ENCODE measurements at places on chromosomes 6 and 20.

- no peak for DNase-seq
Observed at GRCh38 chr6:31737991-31738979, 1.5 kb upstream of the MSH5 start.

GRCh38 chr6:112575309-112575834 is 228.2 kb downstream of the RFPL4B start:
- no peak for DNase-seq

GRCh38 chr6:158655569-158656450 is 6.0 kb downstream of the SYTL3 start:
- no peak for DNase-seq

DNA sequence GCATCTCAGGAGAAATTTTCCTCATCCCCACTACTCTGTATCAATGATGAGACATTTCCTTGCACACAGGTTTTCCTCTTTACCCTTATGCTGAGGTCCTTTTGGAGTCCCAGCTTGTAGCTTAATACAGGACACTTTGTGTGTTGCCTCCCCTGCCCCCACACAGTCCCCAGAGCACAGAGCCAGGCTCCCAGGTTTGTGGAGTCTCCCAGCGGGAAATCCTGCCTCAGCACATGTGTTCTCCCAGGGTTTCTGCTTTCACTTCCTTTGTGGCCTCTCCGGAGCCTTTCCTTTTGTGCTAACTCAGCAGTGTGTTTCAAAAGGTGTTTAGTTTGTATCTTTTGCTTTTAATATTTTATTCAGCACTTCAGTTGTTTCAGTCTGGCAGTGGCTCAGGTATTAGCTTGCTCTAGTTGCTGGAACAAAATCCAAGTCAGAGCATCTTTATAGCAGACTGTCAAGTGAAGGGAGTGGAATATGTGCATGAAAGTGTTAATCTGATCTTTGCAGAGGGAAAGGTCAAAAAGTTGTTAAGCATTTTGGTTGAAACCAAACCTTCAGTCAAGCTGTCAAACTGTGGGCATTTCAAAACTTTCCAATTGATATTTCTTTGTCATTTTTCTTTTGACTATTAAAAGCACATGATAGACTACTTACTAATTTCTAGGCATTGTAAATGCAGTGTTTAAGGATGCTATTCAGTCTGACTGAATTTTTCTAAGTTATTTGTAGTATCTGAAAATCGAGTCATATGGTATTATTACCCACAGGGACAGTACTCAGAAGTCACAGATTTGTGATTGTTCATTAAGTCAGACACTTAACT is 8.6 kb downstream of the SNX9 start:
- no peak for DNase-seq

DNA sequence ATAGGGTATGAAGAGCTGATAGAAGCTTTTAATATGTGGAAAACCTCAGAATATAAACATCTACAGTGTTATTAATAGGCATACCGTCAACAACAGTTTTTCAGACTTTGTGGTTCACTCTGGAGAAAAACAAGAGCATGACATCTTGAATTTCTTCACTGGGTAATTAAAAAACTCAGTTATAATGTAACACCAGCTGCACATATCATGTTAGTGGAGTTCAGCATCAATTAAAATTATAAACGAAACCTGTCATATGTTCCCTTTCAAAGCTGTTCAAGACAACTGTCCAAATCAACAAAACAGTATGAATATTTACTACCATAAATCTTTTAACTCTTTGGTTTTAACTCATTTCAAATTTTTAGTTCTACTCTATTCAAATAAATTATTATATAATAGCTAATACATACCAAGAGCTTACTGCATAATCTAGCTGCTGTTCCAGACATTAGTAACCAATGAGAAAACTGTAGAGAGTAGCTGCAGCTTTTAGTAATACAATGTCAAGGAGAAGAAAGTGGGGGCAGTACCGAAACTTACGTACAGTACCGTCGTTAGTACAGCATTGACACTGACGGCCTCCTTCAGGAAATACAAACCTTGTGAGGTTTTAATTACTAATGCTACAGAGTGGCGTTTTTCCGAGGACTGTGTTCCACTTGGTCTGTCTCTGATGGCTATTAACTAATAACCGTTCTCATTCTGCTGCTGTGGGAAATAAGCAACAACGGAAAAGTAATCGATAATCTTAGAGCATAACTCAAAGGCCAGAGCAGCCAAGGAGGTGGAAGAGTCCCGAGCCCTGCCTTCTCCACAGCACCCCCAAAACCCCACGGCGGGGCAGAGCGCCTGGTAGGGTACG is 532 bp upstream of the PM20D2 start:
- no peak for DNase-seq

DNA sequence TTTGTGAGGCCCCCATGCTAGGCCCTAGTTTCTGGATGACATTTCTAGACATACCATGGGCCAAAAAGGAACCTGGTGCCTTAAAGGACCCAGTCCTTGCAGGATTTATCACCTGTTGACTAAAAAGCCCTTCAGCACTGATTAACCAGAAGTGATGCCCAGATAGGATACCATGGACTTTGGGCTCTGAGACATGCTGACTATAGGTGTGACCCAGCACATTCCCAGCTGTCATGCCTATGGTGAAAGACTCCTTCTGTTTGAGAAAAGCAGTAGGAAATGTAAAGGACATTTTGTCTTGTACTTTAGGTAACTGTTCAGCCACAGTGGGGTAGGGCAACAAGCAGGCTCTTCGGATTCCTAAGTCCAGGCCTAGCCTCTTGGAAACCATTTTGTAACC is 724.2 kb downstream of the CD109 start:
- no peak for DNase-seq

- no peak for DNase-seq
Observed at GRCh38 chr20:1263853-1264252, 2.2 kb upstream of the SNPH start.

- no peak for DNase-seq
Observed at GRCh38 chr6:36729161-36729524, 31.5 kb downstream of the RAB44 start.

DNA sequence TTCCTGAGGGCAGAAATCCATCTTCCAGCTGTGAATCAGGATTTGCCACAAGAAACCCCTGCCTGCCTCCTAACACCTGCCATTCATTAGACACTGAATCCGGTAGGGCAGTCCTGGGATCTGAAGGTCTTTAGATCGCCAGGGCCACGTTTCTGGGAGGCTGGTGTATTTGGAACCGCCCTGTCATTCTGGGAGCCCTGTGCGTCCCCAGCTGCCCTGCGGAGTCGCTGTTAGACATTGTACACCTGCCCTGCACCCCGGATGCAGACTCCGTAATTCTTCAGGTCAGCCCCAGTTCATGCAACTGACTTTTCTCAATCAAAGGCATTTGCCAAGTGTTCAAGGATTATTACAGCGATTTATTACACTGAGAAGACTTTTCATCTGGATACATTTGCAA is 193.2 kb downstream of the TBC1D7 start:
- no peak for DNase-seq

- no peak for DNase-seq
Observed at GRCh38 chr6:2582268-2582667, 168.5 kb downstream of the MYLK4 start.

- no peak for DNase-seq
Observed at GRCh38 chr20:61803915-61804751, 261.5 kb downstream of the TAF4 start.

DNA sequence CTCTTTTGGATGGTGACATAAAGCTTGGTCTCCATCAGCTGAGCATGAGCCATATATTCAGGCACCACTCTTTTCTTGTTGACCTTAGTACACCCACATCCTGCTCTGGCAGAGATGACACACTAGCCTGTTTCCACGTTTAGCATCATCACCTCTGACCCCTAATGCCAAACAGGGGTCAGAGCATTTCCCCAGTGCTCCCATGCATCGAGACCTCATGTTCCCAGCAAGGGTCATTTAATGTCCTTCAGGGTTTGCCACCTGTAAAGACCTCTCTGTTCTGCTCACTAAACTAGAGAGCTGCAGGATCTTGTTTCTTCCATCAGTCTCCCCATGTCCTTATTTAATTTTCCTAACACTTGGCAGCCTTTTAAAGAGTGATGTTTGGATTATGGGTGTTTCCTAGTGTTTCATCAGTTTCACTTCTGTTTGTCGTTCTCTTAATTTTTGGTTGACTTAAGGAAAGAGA is 97.5 kb downstream of the AIG1 start:
- DNase-seq, result no peak

DNA sequence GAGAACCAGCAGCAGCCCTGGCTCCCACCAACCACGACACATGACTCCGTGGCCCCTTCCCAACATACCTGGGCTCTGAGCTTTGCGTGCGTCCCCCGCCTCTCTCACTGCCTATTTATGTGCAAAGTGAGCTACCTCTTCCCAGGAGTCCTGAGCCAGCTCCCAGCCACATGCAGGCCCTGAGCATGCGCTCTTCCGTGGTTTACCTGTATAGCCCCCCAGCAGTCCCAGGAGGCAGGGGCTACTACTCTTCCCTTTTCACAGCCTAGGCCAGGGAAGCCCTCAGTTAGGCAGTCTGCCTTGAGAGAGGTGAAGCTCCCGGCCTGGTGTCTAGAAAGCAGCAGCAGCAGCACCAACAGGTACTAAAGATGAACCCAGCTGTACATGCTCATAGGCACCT is 114.8 kb upstream of the CDYL start:
- DNase-seq, result no peak

GRCh38 chr6:143750877-143751276 is 73.1 kb downstream of the PHACTR2 start:
- no peak for DNase-seq

GRCh38 chr6:150119173-150119572 is 23.7 kb upstream of the PPP1R14C start:
- DNase-seq, result no peak

- no peak for DNase-seq
Observed at GRCh38 chr6:49775043-49775442, 12.0 kb downstream of the PGK2 start.

DNA sequence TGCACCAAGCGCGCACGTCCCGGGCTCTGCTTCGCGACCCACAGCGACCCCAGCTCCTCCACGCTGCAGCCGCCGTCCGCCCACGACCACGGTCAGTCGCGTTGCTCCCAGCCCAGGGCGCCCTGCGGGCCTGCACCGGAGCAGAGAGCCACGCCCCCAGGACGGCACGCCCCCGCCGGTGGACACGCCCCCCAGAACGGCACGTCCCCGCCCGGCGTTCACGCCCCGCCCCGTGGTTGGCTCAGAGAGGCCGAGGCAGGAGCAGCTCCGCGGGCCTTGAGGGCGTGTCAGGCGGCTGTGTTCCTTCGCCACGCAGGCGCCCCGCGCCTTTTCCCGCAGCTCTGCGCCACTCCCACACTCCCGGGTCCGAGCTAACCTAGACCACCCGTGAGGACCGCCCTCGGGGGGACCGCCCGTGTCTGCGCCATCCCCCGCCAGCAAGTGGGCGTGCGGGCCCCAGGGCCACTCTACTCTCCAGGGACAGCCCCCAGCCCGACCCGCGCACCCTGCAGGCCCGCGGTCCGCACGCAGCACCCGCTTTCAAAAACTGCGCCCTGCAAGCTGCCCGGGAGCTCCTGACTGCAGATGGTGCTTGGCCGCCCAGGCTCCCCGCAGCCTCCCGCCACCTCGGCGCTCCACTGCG is at the start of gene RNASET2:
RNASET2 (minus strand) TSS at position 107 of the 643 bp plus-strand sequence. CDS start 368 bp downstream, outside the sequence.
- peak; percentile 69 for DNase-seq

- DNase-seq, result no peak
Observed at GRCh38 chr6:108671790-108672189, 111.1 kb downstream of the FOXO3 start.

- DNase-seq, result no peak
Observed at GRCh38 chr20:43323592-43323991, 133.9 kb upstream of the PTPRT start.

DNA sequence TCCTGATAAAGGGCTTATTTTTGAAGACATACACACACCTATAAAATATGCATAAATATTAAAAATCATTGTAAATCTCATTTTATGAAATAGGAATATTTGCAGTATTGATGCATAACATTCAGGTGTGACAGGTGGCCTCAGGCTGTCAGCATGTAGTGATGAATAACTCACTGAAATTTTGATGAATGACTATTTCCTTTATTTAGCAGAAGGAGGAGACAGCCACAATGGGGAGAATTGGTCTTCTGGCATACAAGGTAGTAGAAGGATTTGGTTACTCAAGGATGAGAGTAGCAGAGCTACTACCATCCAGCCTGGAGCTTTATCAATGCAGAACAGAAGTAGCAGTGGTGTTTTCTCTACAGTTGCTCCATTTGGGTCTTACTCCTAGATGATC is 47.2 kb downstream of the RGS17 start:
- DNase-seq, result no peak

DNA sequence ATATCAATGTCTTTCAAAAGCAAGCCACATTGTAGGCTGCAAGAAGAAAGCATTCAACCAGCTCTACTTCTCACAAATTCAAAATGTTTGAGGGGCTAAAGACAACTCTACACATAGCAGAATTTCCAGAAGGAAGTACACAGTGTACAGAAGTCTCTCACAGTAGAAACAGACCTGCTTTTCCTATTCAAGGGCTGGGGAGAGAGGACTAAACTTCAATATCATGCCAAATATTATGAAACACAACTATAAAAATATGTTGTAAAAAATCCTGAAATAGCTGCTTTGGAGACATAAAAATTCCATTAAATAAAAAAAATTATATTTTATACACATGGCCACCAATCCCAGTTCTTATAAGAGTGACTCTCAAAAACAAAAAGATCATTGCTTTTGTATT is 70.8 kb upstream of the IPCEF1 start:
- DNase-seq, result no peak

DNA sequence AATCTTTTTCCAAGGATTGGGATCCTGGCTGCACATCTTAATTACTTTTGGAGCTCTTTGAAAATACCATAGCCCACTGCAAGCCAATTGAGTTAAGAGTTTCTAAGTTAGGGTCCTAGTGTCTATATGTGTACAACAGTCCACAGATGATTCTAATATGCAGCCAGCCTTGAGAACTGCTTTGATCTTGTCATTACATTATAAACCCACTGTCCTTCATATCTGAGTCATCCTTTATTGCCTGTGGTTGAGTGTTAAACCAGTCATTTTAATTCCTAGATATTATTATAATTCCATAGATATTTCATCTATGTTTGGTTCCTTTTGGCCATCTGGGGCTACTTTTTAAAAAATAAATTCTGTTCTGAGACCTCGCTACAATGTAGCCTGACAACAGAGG is 24.1 kb downstream of the MCM8 start:
- no peak for DNase-seq

GRCh38 chr6:69812746-69813427 is 16.1 kb upstream of the LMBRD1 start:
- no peak for DNase-seq

GRCh38 chr6:130681028-130681427 is 146.2 kb upstream of the SMLR1 start:
- no peak for DNase-seq

DNA sequence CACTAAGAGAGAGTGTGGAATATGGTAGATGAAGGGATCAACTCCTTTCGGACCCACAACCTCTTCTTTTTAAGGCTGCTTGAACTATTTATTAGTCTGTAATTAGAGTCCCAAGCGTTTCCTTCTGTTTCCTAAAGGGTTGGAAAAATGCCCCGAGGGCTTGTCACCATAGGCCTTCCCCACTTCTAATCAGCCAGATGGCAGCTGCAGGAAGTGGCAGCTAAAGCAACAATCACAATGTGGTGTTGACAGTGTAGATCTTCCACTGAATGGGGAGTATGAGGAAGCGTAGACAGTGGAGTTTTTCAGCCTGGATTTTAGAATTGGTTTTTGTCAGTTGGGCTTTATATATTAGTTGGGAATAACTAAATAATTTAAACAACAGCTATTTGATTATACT is 40.6 kb downstream of the SLC35D3 start:
- no peak for DNase-seq

All from cortex of kidney (tissue), 1 donor.